ENCODE measurements at places on chromosomes 6 and 20.

- no peak for DNase-seq
- H3K36me3 ChIP-seq: no peaks in the 10 kb centered on the region
- no peak overlapping the region for H3K4me3 ChIP-seq
- H3K4me1 ChIP-seq: peaks cover 37% of the 10 kb centered on the region
- no peak overlapping the region for H3K27ac ChIP-seq
- H3K27me3 ChIP-seq: no peaks in the 10 kb centered on the region
Measured at GRCh38 chr6:125257351-125257750, 44.4 kb downstream of the HDDC2 start.

DNA sequence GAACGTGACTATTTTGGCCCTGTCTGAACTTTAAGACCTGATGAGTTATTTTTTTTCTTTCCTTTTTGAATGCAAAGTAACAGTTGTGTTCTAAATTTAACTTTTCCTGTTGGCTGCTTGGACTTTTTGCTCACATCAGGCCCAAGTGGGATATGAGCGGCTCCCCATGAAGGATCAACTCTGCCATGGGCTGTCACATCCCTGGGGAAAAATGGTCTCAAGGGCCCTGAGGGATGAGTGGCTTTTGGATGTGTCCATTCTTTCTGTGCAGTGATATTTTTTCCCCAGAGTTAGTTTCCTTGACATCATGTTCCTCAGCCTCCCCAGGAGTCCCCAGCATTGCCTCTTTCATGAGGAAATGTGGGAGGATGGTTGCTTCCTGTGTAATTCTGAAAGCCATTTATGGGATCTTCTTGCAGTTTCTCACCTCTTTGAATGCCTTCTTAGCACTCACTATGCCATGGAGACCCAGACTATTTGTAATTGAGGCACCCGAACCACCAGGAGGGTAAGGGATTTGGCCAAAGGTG is 92.5 kb downstream of the SLC24A3 start:
- no peaks in the 10 kb centered on the region for H3K4me1 ChIP-seq
- H3K4me3 ChIP-seq: no peak overlapping the region
- no peak overlapping the region for H3K27ac ChIP-seq
- H3K27me3 ChIP-seq: no peaks in the 10 kb centered on the region
- H3K36me3 ChIP-seq: no peaks in the 10 kb centered on the region

DNA sequence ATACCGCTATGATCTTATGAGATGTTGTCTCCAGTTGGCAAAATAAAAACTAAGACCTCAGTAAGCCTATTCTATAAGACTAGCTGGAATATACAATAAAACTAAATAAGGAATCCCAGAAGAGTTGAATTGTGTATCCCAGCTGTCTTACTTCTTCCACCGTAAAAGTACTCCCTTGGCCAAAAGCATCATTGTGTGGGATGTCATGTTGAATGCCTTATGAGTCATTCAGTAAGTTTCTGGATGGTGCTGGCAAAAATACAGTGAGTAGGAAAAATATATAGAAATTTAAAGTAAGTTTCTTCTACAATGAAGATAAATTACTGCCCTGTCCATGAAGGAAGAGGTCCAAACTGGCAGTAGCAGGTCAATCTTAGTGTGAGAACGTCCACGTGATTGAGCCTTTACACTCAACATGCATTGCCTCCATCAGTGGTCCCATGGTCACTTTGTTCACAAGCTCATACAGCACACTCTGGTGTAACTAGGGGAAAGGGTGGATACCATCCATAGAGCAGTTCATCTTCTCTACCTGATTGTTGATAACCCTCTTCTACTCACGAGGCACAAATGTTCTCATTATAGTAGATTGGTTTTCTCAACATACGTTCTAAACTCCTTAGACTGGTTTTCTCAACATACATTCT is 13.7 kb upstream of the ZNF318 start:
- no peak overlapping the region for H3K4me3 ChIP-seq
- H3K27ac ChIP-seq: no peak overlapping the region
- H3K4me1 ChIP-seq: peaks cover 13% of the 10 kb centered on the region

- no peak overlapping the region for H3K27ac ChIP-seq
- no peak overlapping the region for H3K4me3 ChIP-seq
- H3K4me1 ChIP-seq: no peaks in the 10 kb centered on the region
- peaks cover 72% of the 10 kb centered on the region for H3K36me3 ChIP-seq
- DNase-seq: no peak
Measured at GRCh38 chr6:87551799-87552198, 38.0 kb downstream of the RARS2 start.

- no peak overlapping the region for H3K4me3 ChIP-seq
- no peaks in the 10 kb centered on the region for H3K36me3 ChIP-seq
- H3K27me3 ChIP-seq: no peaks in the 10 kb centered on the region
- peak; percentile 34 for DNase-seq
- no peak overlapping the region for H3K27ac ChIP-seq
Measured at GRCh38 chr6:154138793-154139192, 99.8 kb downstream of the OPRM1 start.

DNA sequence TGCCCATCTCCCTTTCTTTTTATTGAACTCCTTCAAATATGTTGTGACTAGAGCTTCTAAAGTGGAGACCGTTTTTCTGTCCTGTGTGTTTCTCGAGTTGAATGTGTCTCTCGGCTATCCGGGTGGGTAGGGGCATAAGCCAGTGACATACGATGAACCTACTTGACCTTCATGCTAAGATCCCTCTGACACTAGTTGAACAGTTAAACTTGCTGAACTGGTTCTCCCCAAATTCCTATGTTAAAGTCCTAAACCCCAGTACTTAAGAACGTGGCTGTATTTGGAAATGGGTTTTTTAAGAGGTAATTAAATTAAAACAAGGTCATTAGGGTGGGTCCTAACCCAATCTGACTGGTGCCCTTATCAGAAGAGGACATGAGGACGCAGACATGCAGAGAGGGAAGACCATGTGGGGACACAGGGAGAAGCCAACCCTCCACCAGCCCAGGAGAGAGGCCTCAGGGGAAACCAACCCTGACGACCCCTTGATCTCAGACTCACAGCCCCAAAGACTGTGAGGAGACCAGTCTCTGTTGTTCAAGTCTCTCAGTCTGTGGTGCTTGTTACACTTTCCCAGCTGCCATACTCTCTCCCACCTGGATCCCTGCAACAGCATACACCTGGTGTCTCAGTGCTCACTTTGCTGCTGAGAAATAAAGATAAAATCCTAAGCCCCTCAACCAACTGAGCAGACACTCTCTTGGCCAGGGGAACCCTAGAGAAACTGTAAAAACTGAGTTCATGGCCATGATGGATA is 208.4 kb downstream of the MYLK4 start:
- peaks cover 17% of the 10 kb centered on the region for H3K4me1 ChIP-seq
- H3K4me3 ChIP-seq: no peak overlapping the region
- H3K27me3 ChIP-seq: peaks cover 10% of the 10 kb centered on the region
- H3K36me3 ChIP-seq: no peaks in the 10 kb centered on the region

DNA sequence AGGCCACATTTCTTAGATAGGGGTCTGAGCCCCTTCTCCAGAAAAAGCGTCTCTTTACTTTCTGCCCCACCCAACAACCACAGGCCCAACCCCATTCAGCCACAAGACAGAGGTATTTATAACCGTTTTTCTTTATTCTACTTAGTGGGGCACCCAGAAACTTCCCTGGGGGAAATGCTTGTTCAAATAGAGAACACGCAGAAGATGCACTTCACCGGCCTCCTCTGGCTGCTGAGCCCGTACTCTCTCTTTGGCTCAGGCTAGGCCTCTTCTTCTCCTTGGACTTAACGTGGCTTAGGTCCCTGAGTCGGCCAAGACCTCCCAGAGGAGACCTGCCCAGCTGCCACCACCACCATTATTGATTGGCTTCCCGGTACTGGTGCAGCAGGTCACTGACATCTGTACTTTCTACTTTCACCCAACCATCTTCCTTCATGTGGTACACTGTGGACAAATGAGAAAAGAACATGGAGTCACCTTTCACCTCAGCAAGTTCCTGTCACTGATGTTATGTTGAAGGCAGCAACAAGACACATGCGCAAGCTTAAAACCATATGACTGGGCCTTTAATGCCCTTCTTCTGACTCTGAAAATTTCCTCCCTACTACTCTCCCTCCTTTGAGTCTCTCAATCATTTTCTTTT is 2.2 kb upstream of the TAP2 start:
- no peak overlapping the region for H3K27ac ChIP-seq
- no peak for DNase-seq
- H3K4me3 ChIP-seq: no peak overlapping the region
- no peaks in the 10 kb centered on the region for H3K27me3 ChIP-seq

- no peak for DNase-seq
- no peak overlapping the region for H3K4me3 ChIP-seq
- no peaks in the 10 kb centered on the region for H3K4me1 ChIP-seq
- H3K36me3 ChIP-seq: no peaks in the 10 kb centered on the region
Measured at GRCh38 chr6:110859335-110859792, 15.2 kb upstream of the AMD1 start.

GRCh38 chr6:133978896-133979240 is 25.8 kb downstream of the TBPL1 start:
- DNase-seq: no peak
- peaks cover 22% of the 10 kb centered on the region for H3K4me1 ChIP-seq
- no peak overlapping the region for H3K27ac ChIP-seq

DNA sequence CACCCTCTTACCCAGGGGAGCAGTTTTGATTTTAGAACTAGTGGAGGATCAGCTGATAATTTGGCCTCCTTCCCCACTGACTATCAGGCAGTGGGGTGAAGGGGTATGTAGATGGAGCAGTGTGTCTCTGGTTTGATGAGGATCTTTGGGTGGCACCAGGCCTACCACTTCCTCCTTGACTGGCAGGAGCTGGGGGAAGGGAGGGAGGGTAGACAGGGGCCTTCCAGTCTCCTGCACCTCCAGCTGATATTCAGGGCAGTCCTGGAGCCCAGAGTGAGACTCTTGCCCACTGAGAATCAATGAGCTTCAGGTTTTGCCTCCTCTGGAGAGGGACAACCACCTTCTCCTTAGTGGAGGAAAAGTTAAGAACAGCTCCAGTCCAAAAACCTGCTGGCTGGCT is 3.2 kb downstream of the DEF6 start:
- H3K36me3 ChIP-seq: peaks cover 7% of the 10 kb centered on the region
- H3K4me3 ChIP-seq: no peak overlapping the region
- no peak for DNase-seq
- no peaks in the 10 kb centered on the region for H3K27me3 ChIP-seq
- peaks cover 30% of the 10 kb centered on the region for H3K4me1 ChIP-seq

- peaks cover 94% of the 10 kb centered on the region for H3K36me3 ChIP-seq
- DNase-seq: no peak
- H3K27ac ChIP-seq: peak overlapping the region; percentile 52
- peaks cover 6% of the 10 kb centered on the region for H3K4me1 ChIP-seq
Measured at GRCh38 chr6:151408858-151409257, 17.5 kb upstream of the ZBTB2 start.

DNA sequence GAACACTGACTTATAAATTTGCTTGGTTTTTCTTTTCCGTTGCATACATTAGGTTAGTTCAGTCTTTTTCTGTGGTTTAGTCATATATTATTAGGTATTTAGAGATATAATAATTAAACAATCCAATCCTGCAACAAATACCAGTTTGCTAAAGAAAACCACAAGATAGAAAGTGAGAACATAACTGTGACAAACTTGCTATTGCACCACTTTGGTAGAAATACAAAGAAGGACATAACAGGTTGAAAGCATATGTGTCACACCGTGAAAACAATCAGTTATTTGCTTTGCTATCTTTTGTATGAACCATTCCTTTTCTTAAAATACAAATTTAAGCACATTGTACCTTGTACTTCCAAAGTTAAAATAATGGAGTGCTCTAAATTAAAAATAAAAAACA is 42.0 kb upstream of the KCNQ5 start:
- H3K27ac ChIP-seq: no peak overlapping the region
- H3K4me1 ChIP-seq: no peaks in the 10 kb centered on the region
- no peaks in the 10 kb centered on the region for H3K27me3 ChIP-seq
- no peaks in the 10 kb centered on the region for H3K36me3 ChIP-seq

- DNase-seq: peak; percentile 77
- H3K36me3 ChIP-seq: peaks cover 45% of the 10 kb centered on the region
- H3K27ac ChIP-seq: peak overlapping the region; percentile 87
- H3K4me3 ChIP-seq: peak overlapping the region; percentile 39
- H3K27me3 ChIP-seq: no peaks in the 10 kb centered on the region
Measured at GRCh38 chr6:108592371-108593337, 31.9 kb downstream of the FOXO3 start.

GRCh38 chr20:7891705-7892104 is 48.6 kb downstream of the HAO1 start:
- no peak overlapping the region for H3K4me3 ChIP-seq
- H3K36me3 ChIP-seq: no peaks in the 10 kb centered on the region
- no peak for DNase-seq
- H3K4me1 ChIP-seq: no peaks in the 10 kb centered on the region
- no peak overlapping the region for H3K27ac ChIP-seq
- H3K27me3 ChIP-seq: no peaks in the 10 kb centered on the region

GRCh38 chr6:162712694-162713093 is 14.9 kb downstream of the PRKN start:
- no peak for DNase-seq
- no peaks in the 10 kb centered on the region for H3K27me3 ChIP-seq
- no peak overlapping the region for H3K4me3 ChIP-seq
- H3K27ac ChIP-seq: no peak overlapping the region

DNA sequence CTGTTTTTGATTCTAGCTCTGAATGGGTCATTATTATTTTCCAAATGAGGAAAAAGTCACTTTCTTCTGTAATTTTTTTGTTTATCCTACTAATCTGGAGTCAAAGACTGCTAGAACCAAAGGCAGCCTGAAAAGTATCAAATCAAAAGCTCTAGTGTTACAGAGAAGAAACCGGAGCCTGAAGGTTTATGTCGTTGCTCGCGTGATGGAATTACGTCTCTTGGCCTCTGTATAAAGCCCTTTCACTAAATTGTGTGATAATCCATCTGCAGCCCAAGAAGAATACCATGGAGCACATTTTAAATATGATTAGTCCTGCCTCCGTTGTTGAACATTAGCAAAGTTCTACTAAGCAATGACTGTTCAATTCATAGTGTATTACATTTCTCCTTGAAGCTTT is 738.6 kb downstream of the C6orf118 start:
- no peak overlapping the region for H3K4me3 ChIP-seq
- H3K36me3 ChIP-seq: no peaks in the 10 kb centered on the region
- H3K27ac ChIP-seq: no peak overlapping the region
- no peak for DNase-seq
- H3K27me3 ChIP-seq: no peaks in the 10 kb centered on the region

- no peaks in the 10 kb centered on the region for H3K27me3 ChIP-seq
- H3K4me3 ChIP-seq: no peak overlapping the region
- DNase-seq: no peak
- H3K27ac ChIP-seq: no peak overlapping the region
- H3K36me3 ChIP-seq: no peaks in the 10 kb centered on the region
- no peaks in the 10 kb centered on the region for H3K4me1 ChIP-seq
Measured at GRCh38 chr6:131547488-131547887, 25.5 kb upstream of the ARG1 start.

DNA sequence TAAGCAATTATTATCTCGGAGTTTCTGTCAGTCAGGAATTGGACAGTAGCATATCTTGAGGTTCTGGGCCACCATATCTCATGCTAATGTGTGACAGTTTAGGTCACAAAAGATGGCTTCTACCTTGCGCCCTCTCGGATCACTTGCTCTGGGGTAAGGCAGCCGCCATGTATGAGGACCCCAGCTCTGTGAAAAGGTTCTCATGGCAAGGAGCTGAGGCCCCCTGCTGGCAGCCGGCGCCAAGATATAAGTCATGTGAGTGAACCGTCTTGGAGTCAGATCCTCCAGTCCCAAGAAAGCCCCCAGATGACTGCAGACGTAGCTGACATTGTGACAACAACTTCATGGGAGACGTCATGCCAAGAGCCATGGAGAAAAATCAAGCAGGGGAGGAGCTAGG is 670.8 kb downstream of the KIF16B start:
- H3K36me3 ChIP-seq: no peaks in the 10 kb centered on the region
- no peak overlapping the region for H3K27ac ChIP-seq
- no peaks in the 10 kb centered on the region for H3K4me1 ChIP-seq
- DNase-seq: peak; percentile 13
- no peak overlapping the region for H3K4me3 ChIP-seq
